CD4-positive, alpha-beta T cell treated with Interleukin-4 for 1 hour (primary cell): ENCODE measurements at places on chromosomes 3 and 15.

DNA sequence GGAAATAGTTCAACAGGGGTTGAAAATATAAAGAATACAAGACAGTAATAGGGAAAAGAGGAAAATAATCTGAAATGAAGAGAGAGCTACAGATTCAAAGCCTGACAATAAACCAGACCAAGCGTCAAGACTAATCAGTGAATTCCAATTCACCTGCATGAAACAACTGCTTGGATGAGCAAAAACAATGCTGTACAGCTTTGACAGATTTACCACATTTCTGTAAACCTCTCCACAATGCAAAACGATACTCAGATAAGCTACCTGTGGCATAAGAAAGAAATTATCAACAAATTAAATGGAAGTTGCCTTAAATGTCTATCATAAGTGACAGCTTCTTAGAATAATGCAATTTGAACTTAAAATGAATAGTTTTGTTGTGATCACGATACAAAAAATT lies 65.4 kb downstream of the GBE1 start:
- no peak for DNase-seq

DNA sequence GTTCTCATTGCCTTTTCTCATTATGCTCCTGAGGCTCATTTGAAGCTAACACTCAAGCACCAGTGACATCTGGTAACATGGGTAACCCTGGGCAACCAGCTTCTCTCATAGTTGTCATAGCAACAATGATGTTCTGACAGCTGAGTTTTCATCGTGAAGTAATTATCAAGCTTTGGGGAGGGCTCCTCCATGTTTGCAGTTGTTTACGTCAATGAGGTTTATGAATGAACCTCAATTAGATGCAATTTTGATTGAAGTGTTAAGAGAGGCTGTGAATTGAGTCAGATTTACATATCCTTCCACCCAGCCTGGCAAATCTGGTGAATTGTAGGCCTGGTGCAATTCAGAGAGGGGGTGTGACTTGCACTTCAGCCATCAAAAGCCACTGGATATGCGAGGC lies 119.3 kb upstream of the CHD2 start:
- no peak for DNase-seq

DNA sequence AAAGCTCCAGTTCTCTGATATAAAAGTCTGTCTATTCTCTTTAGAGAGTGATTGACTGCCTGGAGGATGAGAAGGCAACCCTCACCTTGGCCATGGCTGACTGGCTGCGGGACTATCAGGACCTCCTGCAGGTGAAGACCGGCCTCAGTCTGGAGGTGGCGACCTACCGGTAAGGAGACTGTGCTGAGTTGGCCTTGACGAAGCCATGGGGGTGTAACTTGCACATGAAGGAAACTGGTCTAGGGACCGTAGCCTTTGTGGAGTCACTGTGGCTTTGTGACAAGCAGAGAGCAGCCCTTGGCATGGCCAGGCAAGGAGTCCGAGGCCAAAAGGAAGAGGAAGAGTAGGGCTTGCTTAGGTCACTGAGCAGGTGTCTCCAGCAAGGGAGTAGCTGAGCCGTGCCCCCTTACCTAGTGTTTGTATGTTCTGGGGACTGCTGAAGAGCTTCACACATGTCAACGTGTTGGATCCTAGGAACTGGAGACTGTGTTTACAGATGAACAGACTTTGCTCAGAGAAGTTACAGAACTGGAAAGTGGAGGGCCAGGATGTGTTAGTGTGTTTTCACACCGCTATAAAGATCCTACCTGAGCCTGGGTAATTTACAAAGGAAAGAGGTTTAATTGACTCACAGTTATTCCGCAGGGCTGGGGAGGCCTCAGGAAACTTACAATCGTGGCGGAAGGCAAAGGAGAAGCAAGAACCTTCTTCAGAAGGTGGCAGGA lies 8.8 kb downstream of the SYNM start:
- DNase-seq = no peak

GRCh38 chr15:40287968-40288367 lies 5.1 kb upstream of the ANKRD63 start:
- no peak for DNase-seq

DNA sequence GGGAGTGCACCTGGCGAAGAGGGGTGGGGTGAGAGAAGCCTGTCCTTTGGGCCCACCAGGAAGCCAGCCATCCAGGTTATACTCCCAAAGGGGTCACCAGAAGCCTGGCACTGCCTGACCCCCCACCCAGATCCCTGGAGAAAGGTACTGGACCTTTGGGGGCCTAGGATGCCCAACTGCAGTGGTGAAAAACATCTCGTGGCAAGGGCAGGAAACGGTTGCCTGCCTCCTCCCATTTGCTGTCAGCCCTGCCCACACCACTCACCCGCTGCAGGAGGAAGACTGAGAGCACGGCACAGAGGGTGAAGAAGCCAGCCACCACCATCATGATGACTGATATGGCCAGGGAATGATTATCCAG lies 2.2 kb upstream of the ULK3 start:
- peak; percentile 58 for DNase-seq

DNA sequence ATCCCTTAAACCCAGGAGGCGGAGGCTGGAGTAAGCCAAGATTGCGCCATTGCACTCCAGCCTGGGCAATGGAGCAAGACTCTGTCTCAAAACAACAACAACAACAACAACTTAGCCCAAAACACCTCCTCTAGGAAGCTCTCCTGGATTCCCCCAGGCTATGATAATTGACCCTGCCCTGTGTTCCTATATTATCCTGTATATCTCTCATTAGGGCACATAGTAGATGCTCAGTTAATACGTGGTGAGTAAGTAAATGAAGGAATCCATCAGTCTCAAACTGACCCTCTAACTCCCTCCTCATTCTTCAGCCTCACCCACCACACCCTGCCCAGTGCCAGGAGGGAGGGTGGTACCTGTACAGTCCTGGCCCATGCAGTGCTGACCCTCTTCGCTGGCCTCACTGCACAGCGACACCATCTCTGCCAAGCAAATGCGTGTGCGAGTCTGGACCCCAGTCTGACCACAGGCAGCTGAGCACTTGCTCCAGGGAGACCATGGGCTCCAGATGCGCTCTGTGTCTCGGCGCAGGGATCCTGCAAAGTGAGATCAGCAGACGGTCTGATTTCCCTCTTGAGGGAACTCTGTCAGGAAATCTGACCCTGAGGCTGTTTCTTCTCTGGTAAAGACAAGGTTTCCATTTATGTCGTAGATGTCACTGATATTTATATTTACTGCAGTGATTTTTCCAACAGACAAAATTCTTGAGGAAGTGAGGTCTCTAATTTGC lies 6.2 kb downstream of the CILP start:
- no peak for DNase-seq

DNA sequence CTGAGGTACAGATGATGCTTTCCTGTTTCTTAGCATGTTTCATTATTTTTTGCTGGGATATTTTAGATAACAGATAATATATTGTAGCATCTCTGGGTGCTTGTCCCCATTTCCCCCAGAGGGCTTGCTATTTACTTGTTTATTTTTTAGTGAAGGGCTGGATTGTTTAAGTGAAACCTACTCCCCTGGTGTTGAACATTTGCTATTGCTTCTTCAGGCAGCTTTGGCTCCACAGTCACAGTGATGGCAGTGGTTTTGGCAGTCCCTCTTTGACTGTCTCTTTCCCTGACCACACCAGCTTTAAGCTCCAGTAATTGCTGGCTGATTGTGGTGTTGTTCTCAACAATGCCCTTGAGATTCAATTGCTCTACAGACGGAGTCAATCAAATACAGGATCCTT lies 128.9 kb downstream of the KLF13 start:
- DNase-seq = no peak

GRCh38 chr15:74855857-74856256 lies 12.9 kb upstream of the ULK3 start:
- DNase-seq = no peak

DNA sequence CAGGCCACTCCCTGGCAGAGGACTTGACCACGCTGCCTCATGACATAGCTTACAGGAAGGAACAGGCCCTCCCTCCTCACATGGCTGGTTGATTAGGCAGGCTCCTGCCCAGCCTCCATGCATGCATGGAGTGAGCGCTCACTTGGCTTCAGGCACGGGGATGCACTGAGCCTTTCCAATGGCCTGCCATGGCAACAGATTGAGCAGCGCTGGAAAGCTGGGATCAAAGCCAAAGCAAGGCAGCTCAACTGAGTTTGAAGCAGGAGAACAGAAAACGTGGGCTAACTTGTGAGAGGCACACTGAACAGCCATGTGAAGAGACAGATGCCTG lies 5.9 kb upstream of the GRAMD2A start:
- no peak for DNase-seq

DNA sequence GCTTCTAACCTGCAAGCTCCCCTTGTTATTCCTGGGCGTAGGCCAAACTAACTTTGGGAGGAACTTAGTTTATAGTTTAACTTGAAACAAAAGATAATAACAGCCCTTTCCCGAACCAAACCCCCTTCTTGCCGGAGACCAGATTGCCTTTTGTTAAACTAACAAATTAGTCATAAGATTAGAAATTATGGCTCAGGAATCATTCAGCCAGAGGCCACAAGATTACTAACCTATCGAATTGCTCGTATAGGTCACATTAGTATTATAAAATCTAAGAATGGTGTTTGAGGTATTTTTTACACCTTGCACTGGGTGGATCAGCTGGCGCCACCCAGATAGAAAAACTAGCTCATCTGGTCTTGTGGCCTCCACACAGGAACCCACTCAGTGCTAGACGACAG lies 65.3 kb upstream of the RAP2B start:
- no peak for DNase-seq

DNA sequence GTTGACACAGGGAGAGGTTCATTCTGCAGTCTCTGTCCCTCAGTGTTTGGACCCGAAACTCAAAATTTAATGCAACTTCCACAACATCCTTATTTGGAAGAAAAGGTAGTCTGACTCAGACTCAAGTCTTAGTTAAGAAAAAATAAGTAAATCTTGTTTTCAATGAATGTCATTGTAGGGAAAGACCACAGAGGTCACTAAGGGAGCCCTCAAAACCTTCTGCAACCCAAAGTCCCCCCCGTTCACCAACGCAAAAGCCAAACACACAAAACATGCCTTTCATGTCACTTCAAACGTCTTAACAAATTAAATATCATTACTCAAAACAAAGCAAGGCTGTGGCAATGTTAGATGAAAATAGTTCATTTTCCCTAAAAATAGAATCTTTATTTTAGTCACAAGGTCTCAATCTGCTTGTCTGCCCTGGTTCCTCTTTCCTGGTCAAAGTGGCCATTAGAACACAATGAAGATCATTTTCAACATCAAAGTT lies 20.9 kb upstream of the SSUH2 start:
- DNase-seq = no peak

GRCh38 chr15:84797212-84797611 lies 19.9 kb upstream of the ALPK3 start:
- DNase-seq = no peak

DNA sequence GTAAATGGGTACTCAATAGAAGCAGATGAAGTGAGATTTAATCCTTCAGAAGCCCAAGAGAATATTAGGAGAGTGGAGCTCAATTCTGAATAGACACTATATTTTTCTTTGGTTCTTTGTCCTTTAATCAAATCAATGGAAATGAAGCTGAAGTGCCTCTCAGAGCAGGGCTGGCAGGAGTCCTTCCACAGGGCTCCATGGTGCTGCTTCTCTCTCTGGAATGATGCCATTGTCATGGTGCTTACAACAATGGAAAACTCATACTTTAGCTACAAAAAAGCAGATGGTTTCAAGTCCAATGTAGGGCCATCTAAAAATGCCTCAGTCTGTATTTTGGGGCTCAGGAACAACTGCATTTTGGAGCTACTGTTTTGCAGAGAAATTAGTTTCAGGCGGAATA lies 125.1 kb downstream of the SNRK start:
- DNase-seq = no peak

GRCh38 chr3:31966978-31967591 lies 14.0 kb downstream of the OSBPL10 start:
- no peak for DNase-seq

DNA sequence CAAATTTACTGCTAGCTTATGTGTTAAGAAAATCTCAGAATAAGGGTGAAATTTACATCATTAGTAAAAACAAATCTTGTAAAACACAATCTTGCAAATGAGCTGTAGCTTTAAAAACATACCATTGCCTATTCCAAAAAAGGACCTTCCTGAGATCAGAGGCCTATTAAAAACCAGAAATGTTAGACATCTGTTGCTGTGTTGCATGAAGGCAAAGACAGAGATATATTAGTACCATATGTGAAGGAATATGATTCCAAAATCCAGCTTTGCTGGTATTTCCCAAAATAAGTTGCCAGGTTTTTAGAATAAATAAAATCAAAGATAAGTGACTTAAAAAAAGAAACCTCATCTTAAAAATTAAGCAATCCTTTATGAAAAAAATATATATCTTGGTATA lies 504.1 kb upstream of the CDIN1 start:
- DNase-seq = no peak

- DNase-seq = no peak
Observed at GRCh38 chr3:132267391-132267993, 49.7 kb upstream of the ACP3 start.

DNA sequence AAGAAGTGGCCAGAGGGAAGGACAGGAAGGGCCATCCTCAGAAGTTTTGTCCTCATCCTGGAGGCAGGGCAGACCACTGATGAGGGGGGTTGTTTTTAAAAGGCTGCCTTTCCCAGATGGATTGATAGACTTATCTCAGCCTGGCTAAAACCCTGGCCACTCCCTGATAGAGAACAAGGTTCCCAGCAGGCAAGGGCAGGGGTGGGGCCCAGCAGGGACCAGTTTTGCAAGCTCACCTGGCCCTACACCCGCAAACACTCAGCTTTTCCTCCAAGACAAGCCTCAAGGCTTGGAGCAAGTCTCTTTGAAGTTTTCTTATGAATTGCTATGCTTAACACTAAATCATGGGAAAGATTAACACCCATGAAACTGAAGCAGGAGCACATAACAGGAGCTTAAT lies 9.1 kb downstream of the LIPC start:
- no peak for DNase-seq

GRCh38 chr3:113231391-113231790 lies 20.0 kb downstream of the BOC start:
- no peak for DNase-seq

- no peak for DNase-seq
Observed at GRCh38 chr15:40754574-40754882, 526 bp downstream of the RMDN3 start.

DNA sequence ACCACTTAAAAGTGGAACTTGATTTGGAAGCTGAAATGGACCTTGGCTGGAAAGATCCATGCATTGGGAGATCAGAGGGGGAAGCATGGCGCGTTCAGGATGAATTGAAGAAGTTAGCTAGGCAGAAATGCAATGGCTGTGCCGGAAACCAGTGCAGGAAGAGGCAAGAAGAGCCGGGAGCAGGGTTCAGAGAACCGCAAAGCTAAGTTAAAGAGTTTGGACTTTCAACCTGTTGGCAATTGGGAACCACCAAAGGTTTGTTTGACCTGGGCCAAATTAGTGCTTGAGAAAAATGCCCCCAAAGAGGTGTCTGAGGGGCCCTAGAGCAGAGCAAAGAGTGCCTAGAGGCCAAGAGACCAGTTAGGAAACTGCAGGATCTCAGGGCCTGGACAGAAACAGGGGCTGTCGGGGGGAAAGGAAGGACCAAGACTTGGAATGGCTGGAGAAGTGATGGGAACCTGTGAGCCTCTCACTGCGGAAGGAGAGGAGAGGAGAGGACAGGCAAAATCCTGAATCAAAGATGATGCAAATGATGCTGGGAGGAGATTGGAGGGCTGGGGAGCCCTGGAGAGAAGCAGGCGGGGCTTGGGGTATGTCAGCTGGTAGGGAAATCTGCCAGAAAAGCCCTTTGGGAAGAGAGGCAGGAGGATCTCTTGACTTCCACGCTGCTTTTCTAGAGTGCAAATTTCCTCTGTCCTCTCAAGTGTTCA lies 49.3 kb downstream of the FAM174B start:
- DNase-seq = no peak
